ENCODE measurements at places on chromosomes 2 and 18.

DNA sequence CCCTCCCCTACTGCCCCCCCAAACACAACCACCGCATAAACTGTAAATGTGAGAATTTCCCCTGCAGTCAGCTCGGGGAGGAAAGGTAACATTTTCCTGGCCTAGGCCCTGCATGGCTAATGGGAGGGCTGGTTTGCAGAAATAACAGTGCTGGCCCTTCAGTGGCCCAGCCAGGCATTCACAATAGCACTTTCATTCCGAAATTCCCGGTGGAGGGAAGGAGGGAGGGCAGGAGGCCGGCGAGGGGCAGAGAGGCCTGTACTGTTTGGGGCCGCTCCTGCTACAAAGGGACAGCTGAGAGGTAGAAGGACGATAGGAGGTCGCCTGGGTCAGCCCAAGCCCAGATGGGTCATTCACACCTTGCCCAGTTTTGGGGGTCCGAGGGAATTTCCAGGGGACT is 11.3 kb downstream of the CYP26B1 start:
- DNase-seq, result no peak

DNA sequence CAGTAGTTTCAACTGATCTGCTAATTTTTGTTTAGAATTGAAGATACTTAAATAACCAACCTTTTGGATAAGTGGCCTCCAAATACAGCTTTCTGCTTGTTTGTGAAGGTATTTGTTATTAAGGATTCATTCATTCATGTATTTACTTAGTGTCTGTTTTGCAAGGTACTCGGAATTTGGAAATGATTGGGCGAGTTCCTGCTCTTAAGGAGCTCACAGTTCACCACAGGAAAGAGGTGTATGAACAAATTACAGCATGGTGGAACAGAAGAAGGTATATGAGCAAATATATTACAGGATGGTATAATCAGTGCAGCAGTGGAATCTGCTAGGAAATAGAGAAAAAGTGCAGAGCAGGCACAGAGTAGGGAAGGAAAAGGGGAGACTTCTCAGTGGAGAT is 4.5 kb downstream of the ACSL3 start:
- no peak for DNase-seq

DNA sequence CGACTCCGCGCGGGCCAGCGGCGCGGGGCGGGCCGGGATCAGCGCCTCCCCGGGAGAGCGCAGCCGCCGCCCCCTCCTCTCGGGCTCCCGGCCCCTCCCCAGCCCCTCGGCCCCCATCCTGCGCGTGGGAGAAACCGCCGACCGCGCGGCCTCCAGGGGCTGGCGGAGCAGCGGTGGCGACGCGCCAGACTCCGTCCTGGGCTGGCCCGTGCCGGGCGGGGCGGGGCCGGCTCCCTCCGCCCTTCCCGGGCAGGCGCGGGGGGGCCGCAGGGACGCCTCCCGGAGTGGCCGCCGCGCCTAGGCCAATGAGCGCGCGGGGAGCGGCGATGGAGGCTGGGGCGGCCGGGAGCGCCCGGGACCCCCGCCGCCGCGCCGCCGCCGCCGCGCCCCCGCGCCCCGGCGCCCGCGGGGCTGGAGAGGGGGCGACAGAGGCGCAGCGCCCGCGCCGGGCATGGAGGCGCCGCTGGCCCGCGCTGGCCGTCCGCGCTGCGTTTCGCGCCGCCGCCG is 49.1 kb downstream of the KCNIP3 start:
- DNase-seq, result no peak

GRCh38 chr18:56702946-56703345 is 51.8 kb downstream of the WDR7 start:
- no peak for DNase-seq

DNA sequence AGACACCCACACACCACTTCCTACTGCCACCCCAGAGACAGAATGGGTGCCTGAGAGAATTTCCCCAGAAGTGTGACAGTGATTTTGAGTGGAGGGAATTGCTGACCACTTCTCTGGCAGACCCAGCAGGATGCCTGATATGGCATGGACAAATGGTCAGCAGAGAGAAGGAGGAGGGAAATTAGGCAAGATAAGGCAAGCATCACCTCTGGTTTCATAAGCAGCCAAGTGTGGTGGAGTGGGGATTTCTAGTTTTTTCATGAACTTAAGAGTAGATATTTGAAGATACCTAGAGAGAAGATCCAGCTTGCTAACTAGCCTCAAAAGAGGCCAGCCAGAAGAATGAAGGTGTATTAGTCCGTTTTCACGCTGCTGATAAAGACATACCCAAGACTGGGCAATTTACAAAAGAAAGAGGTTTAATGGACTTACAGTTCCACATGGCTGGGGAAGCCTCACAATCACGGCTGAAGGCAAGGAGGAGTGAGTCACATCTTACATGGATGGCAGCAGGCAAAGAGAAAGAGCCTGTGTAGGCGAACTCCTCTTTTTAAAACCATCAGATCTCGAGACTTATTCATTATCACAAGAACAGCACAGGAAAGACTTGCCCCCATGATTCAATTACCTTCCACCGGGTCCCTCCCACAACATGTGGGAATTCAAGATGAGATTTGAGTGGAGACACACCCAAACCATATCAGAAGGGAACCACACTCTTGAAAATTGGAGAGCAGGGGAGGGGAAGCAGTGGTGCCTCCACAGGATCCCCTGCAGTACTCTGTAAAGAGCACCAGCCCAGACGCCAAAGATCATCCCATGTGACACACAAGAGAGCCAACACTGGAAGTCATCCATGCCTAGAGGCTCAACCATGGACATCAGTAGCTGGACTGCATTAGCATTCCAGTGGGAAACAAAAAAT is 64.2 kb downstream of the RBM43 start:
- DNase-seq, result no peak

GRCh38 chr2:65299246-65299645 is 71.6 kb downstream of the ACTR2 start:
- DNase-seq, result no peak

DNA sequence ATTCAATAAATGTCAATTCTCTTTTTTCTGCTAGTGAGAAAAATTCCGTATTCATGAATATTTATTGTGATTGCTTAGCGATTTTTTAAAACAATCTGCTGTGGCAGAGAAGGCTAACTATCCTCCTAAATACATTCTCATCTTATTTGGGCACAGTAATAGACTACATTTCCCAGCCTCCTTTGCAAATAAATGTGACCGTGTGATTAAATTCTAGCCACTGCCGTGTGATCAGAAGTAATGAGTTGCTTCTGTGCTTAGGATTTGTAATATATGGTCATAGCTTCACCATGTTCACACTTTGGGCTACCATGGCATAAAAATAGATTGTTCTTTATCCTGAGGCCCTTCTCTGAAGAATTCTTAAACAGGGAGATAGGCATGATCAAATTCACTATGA is 179.6 kb downstream of the FAM124B start:
- no peak for DNase-seq

- no peak for DNase-seq
Observed at GRCh38 chr18:52657043-52657805, 317.2 kb downstream of the DCC start.

DNA sequence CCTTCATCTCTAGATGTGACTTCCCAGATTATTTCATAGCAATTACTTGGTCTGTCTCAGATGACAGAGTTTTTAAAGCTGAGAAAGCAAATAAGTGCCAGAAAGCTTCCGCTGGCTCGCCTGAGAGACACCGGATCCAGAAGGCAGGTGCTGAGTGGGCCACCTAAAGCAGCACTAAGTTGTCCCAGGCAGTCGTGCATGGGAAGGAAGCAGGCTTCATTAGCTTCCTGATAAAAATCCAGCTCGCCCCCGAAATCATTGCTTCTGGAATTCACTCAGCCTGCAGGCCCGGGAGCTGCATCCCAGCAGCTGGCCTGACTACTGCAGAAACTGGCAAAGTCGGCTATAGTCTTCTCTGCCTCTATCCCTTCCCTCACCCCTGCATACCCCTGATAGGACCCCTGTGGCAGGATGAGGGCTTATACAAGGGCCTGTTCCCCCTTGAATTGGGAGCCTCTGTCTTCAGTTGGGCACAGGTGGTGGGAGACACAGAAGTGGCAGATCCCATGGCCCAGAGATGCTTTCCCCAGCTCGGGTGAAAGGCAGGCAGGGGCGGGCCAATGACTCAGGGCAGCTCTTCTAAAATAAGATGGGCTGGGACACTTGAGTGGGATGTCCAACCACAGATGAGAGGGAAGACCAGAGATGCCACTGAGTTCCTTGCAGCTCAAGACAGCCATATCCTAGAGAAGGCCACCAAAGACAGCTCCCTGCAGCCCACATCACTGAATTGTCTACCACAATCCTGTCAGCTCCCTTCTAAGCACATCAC is 262.4 kb upstream of the PKDCC start:
- DNase-seq, result no peak

GRCh38 chr2:234761910-234762309 is 189.9 kb upstream of the SH3BP4 start:
- no peak for DNase-seq

DNA sequence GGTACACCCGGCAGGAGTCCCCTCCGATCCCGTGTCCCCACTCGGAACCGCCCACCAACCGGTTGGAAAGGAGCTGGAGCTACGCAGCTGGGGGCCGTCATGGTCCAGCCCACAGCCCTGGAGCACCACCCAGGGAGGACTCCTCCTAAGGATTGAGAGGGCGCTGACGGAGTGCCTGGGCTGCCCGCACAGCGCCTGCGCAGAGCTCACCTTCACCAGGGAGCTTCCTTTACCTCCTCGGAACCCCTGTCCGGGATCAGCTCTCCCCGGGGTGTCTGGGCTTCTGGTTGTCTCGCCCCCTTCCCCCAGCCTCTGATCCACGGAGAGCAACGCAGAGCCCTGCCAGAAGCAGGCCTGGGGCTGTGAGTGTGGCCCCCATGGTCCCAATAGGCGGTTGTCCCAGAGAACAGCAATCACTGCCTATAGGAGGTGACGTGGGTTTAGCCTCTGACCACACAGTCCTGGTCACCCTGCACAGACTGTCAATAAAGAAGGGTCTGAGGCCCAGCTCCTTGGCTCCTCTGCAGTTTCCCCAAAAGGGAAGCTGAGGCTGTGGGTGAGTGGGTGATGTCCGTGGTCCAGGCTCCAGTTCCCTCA is 14.6 kb downstream of the ALPG start:
- no peak for DNase-seq

DNA sequence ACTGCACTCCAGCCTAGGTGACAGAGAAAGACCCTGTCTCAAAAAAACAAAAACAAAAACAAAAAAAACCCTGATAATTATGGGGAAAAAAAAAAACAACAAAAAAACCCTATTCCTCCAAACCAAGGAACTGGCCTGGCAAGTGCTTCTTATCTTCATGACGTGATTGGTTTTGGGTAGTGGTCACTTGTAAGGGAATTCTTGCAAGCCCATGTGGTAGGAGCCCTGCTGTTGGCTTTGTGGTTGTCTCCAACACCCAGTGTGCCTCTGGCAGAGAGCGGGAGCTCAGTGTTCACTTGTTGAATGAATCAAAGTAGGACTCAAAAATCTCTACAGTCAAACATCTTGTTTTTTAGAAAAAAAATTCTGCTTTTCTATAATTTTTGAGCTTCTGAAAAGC is 6.0 kb downstream of the GALM start:
- no peak for DNase-seq

DNA sequence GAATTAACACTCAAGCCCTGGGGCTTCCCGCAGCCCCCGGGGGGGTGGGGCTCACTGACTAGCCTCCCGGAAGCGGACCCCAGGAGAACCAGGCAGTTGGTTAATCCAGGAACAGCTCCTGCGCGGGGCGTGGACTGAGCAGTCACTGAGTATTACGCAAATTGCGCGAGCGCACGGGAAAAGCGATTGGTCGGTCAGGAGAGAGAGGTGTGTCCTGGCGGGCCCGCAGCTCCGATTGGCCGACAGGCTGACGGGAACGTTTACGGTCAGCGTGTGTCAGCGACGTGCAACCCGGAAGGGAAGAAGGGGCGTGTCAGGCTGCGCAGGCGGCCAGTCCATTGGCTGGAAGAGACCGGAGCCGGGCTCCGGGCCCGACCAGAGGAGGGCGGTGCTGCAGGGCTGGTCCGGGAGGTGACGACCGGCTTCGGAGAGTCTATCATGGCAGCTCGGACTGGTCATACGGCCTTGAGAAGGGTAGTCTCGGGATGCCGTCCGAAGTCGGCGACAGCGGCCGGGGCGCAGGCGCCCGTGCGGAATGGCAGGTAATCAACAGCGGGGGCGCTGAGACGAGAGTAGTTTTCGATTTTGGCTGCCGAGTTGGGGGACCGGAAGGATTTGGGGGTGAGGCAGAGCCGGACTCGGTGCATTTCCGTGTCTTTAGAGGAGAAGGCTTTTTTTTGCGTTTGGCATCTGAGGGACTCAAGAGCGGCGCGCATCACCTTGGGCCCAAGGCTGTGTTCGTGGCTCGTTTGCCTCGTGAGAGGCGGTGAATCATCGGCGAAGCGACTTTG is at the start of gene COQ10B:
Gene COQ10B (plus strand): TSS at position 430 of the 791 bp plus-strand sequence. CDS start 9 bp downstream, at position 439.
- DNase-seq, result peak; percentile 96

DNA sequence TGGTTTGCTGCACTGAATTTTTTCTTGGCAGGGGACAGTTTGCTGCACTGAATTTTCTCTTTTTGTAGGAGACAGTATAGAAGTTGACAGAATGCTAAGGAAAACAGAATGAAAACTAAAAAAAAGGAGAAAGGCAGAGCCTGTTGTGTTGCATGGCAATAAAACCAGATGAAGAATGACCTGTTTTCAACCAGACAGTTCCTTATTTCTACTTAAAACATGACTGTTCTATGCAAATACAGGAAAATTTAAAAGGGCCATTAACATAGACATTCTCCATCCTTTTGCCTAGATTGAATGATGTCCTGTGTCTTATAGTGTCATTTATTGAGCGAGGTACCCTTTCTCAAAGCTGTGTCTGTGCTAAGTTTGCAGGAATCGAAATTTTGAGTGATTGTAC is 33.3 kb downstream of the ABI2 start:
- no peak for DNase-seq

DNA sequence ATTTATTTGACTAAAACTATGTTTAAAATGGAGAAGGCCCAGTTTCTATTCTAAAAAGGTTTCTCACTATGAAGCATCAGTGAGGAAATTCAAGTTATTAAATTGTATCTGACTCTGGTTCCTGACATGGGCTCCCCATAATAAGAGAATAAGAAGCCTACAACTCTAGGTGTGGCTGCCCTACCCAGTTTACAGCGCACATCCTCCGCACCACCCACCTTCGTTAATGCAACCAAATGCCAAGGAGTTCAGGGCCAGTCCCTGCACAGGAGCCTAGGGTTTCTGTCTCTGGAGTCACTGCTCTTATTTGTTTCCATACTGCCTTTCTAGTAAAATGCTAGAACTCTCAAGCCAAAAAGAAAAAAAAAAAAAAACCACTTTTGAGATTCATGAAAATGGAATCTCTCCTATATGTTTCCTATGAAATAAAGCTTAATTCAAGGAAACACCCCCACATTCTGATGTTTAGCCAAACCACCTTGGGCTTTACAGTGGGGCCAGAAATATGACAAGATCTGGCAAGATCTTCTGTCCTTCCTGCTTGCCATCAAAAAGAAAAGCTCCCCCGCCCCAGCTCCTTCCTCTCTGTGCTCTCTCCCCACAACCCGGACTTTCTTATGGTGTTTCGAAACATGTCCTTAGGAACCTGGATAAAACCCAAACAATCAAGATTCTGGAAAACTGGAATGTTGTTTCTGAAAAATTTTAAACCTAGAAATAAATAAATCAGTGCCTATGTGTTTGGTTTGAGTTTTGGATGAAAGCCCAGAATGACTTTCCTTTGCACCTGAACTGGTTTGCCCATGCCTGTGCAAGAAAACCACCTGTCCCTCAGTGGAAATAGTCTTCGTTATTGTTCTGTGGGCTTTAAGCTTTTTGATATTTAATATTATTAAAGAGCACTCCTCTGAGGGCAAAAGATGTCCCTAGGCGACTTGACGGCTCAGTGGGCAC is 136.7 kb downstream of the SP3 start:
- no peak for DNase-seq
